ENCODE measurements at places on chromosomes 5 and 9. TPM values are rescaled to one million over a fixed set of nuclear protein-coding genes. Genes with fewer than 3 reads are reported as not detected.

DNA sequence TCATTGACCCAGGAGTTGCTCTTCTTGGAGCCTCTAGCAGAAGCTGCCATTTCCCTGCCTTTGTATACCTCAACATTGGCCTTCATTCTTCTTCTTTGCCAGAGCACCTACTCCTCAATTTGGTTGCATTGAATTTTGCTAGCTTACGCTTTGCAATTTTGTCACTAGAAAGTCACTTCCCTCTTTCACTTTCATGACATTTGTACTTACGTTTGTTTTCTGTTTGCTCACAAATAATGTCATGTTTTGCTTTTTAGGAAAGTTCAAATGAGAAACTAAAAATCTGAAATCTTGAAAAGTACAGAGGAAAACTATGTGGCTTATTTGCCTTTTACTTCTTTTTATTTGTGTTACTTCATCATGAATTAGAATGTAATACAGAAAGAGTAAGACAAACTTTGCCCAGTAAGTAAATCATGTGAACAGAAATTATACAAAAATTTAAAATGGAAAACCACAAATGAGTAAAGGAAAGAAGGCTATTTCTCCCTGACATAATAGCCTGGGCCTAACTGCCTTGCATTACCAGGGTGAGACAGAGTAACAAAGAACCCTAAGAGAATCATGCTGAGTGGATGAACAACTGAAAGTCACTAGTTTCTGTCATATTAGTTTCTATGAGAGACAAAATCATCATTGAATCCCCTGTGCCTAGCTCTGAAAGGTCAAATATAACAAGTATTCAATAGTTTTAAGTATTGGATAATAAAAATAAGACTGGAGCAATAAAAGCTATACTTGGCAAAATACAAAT is 7.4 kb upstream of the IFNA1 start:
- H3K36me3 ChIP-seq: no peaks in the 10 kb centered on the region
- no peak for DNase-seq
- no peak overlapping the region for H3K27ac ChIP-seq
- H3K27me3 ChIP-seq: no peaks in the 10 kb centered on the region

DNA sequence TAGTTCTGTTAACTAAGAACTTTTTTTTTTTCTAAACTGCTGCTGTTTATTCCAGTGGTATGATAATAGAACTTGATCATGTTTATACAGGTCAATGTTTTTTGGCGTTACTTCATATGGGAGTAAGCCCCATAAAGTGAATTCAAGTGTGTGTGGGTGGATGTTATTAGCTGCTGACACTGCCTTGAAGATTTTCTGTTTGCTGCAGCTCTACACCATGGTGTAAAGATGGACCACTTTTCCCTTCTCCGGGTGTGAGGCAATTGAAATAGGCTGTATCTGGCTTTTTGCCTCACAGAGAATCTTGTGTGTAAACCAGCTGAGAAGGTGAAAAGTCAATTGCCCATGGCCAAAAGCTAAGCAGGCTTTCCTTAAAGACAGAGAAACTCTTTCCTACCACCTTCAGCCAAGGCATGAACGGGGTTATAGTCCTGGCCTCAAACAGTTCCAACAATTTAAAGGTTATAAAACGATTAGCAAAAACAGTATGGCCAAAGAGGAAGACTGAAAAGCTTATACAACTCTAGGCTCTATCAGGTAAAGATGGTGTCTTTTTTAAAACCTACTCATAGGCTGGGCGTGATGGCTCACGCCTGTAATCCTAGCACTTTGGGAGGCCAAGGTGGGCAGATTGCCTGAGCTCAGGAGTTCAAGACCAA is 33.9 kb upstream of the ABCA1 start:
- no peaks in the 10 kb centered on the region for H3K36me3 ChIP-seq
- H3K4me3 ChIP-seq: no peak overlapping the region
- DNase-seq: no peak
- no peaks in the 10 kb centered on the region for H3K27me3 ChIP-seq

DNA sequence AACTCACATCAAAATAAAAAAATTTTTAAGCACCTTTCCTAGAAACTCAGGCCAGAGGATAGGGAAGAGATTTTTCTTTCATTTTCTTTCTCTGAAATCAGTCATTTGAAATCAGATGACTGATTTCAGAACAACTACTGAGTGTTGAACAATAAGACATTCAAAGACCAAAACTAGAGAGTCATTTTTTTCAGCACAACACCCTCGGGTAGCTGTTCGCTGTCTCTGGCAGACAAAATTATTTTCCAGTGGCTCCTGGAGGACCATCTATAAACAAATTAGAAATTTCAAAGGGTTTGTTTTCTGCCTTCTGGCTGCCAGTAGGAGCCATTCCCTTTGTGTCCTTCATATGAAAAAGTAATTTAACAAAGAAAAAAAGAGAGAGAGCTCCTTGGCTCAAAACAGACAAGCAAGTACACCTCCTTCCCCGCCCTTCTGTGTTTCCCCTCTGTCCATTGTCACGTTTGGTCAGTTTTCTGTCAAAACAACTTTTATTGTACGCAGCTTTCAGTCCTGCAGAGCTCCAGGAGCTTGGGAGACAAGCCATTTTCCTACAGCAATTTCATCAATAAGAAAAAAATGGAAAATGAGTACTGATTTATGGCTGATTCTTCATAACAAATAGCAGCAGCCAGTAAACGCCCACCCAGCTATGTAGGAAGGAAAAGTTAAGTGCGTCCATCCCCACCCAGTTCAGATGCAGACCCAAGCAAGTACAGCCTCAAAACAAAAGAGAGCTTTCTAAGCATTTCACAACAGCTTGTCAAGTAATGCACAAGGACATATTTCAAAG is 405.2 kb downstream of the ZNF608 start:
- no peak overlapping the region for H3K4me3 ChIP-seq
- no peaks in the 10 kb centered on the region for H3K4me1 ChIP-seq
- H3K36me3 ChIP-seq: no peaks in the 10 kb centered on the region

- H3K4me1 ChIP-seq: no peaks in the 10 kb centered on the region
- DNase-seq: no peak
- no peaks in the 10 kb centered on the region for H3K36me3 ChIP-seq
- no peaks in the 10 kb centered on the region for H3K27me3 ChIP-seq
- H3K4me3 ChIP-seq: no peak overlapping the region
These were observed 106.5 kb upstream of the DMRT1 start for GRCh38 chr9:734831-735511.

GRCh38 chr5:81972492-81972783 is 615 bp downstream of the ATG10 start:
- H3K4me3 ChIP-seq: peak overlapping the region; percentile 60
- H3K27me3 ChIP-seq: no peaks in the 10 kb centered on the region
- H3K27ac ChIP-seq: peak overlapping the region; percentile 96
- H3K4me1 ChIP-seq: no peaks in the 10 kb centered on the region
- H3K36me3 ChIP-seq: no peaks in the 10 kb centered on the region

- H3K27me3 ChIP-seq: peaks cover 35% of the 10 kb centered on the region
- no peak within 1 kb of the TSS for H3K27ac ChIP-seq
- DNase-seq: no peak
- H3K4me1 ChIP-seq: no peaks in the 10 kb centered on the region
- H3K4me3 ChIP-seq: peak within 1 kb of the TSS; percentile 14
These were observed at the start of gene PSD2 for GRCh38 chr5:139795074-139796001. TSS of gene PSD2 (plus strand) at chr5:139795808. CDS start at chr5:139809441, 13,633 bp downstream.

DNA sequence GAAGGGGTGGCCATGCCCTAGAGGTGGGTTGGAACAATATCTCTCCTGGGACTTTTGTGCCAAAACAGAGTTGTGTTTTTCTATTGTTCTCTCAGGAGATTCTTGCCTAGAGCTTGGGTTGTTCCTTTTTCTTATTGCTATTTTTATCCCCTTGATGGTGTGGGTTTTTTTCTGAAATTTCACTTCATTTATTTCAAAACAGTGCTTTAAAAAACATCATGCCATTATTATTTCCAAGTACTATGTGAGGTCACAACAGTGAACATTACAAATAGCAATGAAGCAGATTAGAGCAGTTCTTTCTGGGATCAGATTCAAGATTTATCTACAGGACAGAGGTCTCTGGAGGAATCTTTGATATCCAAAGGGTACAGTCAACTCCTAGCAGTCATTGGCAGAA is 76.6 kb downstream of the ACTBL2 start:
- H3K4me3 ChIP-seq: no peak overlapping the region
- H3K27ac ChIP-seq: no peak overlapping the region
- no peaks in the 10 kb centered on the region for H3K27me3 ChIP-seq
- no peaks in the 10 kb centered on the region for H3K4me1 ChIP-seq
- no peaks in the 10 kb centered on the region for H3K36me3 ChIP-seq

GRCh38 chr5:6504677-6505415 is 56.2 kb downstream of the UBE2QL1 start:
- DNase-seq: no peak
- no peaks in the 10 kb centered on the region for H3K4me1 ChIP-seq
- no peaks in the 10 kb centered on the region for H3K27me3 ChIP-seq
- H3K36me3 ChIP-seq: no peaks in the 10 kb centered on the region
- no peak overlapping the region for H3K4me3 ChIP-seq

The SLC34A3 gene
- not detected for total RNA-seq

The C9orf153 gene
- total RNA-seq: not detected

The CD72 gene
- total RNA-seq: 2.7 TPM
